ENCODE measurements at places on chromosomes 7 and 10. TPM values are rescaled to one million over a fixed set of nuclear protein-coding genes. Genes with fewer than 3 reads are reported as not detected.

GRCh38 chr7:120442838-120443237 is 169.9 kb downstream of the KCND2 start:
- no peak for DNase-seq

DNA sequence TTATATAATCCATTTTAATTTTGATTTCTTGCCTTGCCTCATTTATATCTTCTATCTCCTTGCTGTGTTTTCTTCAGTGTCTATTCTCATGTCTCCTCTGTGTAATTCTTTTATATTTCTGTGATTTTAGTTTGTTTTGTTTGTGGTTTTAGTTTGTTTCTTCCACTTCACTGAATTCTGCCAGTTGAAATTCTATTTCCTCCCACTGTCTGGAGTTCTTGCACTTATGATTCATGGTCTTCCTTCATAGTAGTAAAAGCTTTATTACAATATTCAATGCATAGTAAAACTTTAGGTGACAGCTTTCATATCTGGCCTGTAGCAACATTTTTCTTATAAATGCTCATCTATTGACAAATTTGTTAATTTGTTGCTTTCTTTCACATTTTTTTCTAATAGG is 113.3 kb downstream of the MAGI2 start:
- no peak for DNase-seq

Gene STEAP1B
- not detected for total RNA-seq

- DNase-seq, result no peak
Measured at GRCh38 chr10:34254596-34254995, 560.5 kb downstream of the PARD3 start.

DNA sequence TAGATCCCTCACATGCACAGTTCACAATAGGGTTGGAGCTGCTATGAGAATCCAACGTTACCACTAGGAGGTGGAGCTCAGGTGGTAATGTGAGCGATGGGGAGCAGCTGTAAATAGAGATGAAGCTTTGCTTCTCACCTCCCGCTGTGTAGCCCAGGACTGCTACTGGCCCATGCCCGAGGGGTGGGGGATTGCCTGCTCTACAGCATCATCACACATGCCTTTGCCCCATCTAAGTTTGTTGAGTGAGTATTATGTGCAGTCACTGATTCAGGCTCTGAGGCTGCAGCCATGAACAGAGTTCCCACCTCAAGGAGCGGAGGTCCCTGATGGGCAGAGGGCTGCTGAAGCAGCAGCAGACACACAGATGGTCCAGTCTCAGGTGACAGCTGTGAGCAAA is 94.1 kb downstream of the CHST15 start:
- DNase-seq, result no peak

All from natural killer cell (primary cell).